Left ventricle myocardium superior (tissue), 1 donor: ENCODE measurements at places on chromosomes 7 and 10. TPM values are rescaled to one million over a fixed set of nuclear protein-coding genes. Genes with fewer than 3 reads are reported as not detected.

DNA sequence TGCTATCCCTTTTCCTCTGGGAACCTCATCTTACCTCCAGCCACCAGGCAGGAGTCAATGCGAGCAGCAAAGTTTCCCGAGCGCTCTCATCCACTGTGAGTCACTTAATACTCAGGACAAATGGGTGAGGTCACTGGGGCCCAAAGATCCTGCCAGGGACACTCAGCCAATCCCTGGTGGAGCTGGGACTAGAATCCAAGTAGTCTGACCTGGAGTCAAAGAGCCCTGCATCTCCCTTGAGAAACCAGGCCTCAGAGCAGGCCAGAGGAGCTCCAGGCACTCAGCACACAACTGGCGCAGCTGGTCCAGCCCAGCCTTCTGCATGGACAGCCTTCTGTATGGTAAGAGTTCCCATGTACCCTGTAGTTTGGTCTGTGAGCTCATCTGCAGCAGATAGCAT, 142.3 kb downstream of the MAPK8 start:
- no peak for DNase-seq

DNA sequence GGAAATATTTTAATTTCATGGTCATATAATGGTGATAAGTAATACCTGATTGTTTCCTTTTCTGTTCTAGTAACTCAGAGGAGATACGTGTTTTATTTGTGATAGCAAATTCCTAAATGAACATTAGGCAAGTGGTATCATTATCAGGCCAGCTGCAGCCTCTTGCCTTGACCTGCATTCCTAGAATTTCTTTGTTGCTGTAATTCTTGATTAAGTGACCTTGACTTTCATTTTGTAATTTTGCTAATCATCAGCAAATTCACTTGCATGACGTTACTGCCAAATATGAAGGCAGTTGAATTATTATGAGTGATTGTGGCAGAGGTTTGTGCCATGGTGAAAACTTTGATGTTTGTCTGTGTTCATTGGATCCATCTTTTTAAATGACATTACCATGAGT, 5.6 kb upstream of the AS3MT start:
- no peak for DNase-seq

DNA sequence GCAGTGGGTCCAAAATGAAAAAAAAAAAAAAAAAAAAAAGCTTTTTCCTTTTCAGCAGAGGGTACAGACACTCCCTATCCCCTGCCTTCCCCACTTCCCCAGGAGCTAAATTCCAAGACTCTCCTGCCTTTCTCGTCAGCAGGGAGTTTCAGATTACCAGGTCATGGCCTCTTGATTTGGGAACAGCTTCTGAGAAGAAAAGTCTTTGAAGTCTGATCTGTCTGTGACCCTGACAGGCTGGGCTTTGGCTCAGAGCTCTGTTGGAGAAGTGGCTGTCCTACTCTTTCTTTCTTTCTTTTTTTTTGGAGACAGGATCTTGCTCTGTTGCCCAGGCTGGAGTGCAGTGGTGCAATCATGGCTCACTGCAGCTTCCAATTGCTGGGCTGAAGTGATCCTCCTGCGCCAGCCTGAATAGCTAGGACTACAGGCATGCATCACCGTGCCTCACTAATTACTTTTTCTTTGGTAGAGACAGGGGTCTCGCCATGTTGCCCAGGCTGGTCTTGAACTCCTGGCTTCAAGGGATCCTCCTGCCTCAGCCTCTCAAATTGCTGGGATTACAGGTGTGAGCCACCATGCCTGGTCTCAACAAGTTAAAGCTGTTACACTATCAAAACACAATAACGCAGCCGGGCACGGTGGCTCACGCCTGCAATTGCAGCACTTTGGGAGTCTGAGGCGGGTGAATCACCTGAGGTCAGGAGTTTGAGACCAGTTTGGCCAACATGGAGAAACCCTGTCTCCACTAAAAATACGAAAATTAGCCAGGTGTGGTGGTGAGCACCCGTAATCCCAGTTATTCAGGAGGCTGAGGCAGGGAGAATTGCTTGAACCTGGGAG, 59.9 kb downstream of the COL26A1 start:
- no peak for DNase-seq

GRCh38 chr7:117152213-117153007, 170.4 kb downstream of the WNT2 start:
- no peak for DNase-seq

- DNase-seq, result no peak
Measured at GRCh38 chr7:30087371-30087770, 47.4 kb upstream of the MTURN start.

Gene UPK3BL1
- total RNA-seq, result 13.0 TPM

DNA sequence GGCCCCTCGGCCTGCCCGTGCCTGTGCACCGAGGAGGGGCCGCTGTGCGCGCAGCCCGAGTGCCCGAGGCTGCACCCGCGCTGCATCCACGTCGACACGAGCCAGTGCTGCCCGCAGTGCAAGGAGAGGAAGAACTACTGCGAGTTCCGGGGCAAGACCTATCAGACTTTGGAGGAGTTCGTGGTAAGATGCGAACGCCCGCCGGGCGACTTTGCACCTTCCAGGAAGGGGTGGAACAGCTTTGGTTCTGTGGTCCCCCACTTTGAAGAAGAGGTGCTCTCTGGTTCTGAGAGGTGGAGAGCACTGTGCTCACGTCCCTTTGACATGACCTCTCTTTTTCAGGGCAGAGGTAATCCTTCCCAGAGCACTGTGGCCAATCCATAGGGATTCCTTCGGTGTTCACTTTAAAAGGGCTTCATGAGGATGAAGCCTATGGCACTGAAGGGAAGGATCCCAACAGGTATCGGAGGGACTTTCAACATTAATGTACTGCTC, 2.6 kb downstream of the VWC2 start:
- DNase-seq, result no peak

Gene TAF6
- 31.9 TPM for total RNA-seq

GRCh38 chr10:130763491-130763890, 548.0 kb downstream of the TCERG1L start:
- DNase-seq, result no peak

- DNase-seq, result no peak
Measured at GRCh38 chr7:106537119-106537518, 123.8 kb downstream of the CCDC71L start.

DNA sequence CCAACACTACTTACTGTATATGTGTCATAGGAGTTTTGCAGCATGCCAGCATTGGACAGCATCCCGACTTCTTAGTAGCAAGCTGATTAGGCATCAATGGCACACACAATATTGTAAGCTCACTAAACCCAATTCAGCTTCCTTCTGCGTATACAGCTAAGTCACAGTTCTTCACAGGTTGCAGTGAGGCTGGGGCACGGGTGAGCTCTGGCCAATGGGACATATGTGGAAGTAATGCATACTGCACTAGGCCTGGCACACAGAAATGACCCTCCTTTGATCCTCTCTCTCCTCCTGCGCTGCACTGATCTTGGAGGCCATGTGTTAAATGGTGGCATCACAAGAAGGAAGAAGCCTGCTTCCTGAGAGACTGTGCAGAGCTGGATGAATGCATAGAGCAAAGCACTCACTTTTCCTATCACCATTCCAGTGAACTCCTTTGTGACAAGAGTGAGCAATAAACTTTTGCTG, 11.9 kb downstream of the RAB11FIP2 start:
- no peak for DNase-seq
